ENCODE measurements at places on chromosomes 12 and 14. TPM values are rescaled to one million over a fixed set of nuclear protein-coding genes. Genes with fewer than 3 reads are reported as not detected.

- no peak for DNase-seq
These were observed 550 bp upstream of the RESF1 start for GRCh38 chr12:31958569-31959160.

- no peak for DNase-seq
These were observed 40.9 kb downstream of the DAD1 start for GRCh38 chr14:22547948-22548750.

GRCh38 chr12:12813120-12814101, at the start of gene DDX47:
TSS of gene DDX47 (plus strand) at chr12:12813346. CDS start at chr12:12813368, 22 bp downstream.
- peak; percentile 91 for DNase-seq

- DNase-seq = no peak
These were observed 6.8 kb downstream of the DRAM1 start for GRCh38 chr12:101884174-101884573.

DNA sequence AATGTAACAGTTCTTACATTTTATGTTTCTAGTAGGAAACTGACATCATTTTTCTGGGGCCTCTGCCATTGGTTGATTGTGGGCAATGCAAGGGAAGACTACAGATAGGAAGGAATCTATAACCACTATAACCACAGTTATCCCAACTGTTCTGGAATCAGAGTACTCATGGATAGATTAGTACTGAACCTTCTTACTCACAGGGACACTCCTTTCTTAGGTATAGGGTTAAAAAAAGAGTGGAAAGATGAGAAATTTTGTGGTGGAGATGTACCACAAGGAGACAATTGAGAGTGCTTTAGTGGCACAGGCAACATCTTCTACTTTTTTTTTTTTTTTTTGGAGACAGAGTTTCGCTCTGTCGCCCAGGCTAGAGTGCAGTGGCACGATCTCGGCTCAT, 21.0 kb downstream of the TMEM116 start:
- DNase-seq = no peak

DNA sequence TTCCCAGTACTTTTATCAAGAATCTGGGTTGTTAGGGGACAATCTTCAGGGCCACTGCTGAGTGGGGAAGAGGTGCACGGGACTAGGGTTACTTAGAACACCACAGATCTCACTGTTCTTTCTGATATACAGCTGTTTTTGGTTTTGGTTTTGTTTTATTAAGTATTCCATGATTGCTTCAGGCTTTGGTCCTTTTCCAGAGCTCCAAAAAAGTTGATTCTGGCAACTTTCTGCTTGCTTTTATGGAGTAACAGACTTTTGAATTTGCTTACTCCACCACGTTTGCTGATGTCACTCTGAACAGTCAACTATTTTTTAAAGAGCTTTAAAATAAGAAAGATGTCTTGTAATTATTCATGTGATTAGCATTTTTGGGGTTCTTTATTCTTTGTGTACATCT, 368.1 kb upstream of the FOXG1 start:
- DNase-seq = no peak

DNA sequence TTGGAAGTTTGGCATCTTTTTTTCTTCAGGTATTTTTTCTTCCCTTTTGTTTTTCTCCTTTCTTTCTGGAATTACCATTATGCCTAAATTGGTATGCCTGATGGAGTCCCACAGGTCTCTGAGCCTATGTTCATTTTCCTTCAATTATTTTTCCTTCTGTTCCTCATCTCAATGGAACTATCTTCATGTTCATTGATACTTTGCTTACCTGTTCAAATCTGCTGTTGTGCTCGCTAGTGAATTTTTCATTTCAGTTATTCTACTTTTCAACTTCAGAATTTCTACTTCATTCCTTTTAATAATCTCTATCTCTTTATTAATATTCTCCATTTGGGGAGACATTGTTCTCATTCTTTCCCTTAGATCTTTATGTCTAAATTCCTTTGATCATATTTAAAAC, 15.4 kb upstream of the USP30 start:
- no peak for DNase-seq

DNA sequence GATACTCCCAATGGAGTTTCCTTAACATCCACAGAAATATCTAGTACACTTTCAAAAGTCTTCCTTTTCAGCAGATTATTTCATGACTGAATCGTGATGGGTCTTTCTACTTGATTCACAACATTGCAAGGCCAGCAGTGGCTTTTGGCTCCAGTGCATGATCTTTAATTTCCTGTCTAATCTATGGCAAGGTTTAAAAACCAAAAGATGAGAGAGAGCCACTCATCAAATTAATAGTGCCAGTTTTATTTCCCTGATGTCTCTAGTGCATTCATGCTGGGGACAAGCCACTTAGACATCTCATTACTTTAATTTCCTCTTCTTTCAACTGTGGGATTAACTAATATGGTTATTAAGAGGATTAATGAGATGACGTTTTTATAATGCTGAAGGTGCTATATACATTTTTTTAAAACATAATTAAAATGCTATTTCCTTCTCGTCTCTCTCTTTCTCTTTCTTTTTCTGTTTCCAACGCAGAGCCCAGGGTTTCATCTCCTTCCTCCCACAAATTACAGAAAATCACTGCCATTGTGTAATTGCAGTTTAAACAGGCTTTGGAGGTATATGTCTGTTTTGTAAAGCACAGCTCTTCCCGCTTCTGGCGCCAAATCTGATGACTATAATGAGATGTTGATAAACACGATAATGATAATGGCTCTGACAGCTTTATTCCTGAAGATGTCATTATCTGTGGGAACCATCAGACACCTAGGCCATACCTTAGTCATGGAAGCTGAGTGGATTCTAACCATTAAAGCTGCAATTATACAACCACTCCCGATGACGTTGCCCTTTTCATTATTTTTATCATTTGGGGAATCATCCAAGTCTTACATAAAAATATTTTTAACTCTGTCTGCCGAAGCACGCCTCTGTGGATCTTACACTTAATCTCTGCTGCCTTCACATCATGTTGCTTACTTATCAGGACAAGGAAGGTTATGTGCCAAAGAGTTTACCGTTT, 103.1 kb upstream of the PPM1H start:
- DNase-seq = no peak

DNA sequence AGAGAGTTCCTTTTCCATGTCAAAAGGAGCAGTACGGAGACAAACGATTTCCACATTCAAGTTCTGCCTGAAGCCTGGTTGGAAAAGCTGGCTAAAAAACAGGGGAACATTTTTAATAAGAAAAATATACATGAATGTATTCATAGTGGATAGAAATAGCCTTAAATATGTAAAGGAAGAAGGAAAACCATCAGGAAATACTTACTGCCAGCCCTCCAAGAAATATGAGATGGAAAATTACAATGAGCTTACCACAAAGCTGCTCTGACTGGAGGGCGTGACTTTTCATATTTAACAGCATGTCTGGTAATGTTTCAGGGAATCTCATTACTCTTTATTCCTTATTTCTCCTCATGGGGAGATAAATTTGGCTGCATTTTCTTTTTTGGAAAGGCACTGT, 75.9 kb upstream of the ZDHHC17 start:
- DNase-seq = peak; percentile 21

GRCh38 chr12:54416687-54417603, 2.1 kb downstream of the ITGA5 start:
- no peak for DNase-seq

- DNase-seq = peak; percentile 87
These were observed 85.1 kb downstream of the DIP2B start for GRCh38 chr12:50589650-50590435.

GRCh38 chr12:9364224-9365176, 156.3 kb upstream of the PZP start:
- DNase-seq = peak; percentile 12

- peak; percentile 22 for DNase-seq
These were observed 65.4 kb downstream of the C14orf132 start for GRCh38 chr14:96104469-96105057.

GRCh38 chr12:1421091-1421846, 173.1 kb downstream of the FBXL14 start:
- no peak for DNase-seq

DNA sequence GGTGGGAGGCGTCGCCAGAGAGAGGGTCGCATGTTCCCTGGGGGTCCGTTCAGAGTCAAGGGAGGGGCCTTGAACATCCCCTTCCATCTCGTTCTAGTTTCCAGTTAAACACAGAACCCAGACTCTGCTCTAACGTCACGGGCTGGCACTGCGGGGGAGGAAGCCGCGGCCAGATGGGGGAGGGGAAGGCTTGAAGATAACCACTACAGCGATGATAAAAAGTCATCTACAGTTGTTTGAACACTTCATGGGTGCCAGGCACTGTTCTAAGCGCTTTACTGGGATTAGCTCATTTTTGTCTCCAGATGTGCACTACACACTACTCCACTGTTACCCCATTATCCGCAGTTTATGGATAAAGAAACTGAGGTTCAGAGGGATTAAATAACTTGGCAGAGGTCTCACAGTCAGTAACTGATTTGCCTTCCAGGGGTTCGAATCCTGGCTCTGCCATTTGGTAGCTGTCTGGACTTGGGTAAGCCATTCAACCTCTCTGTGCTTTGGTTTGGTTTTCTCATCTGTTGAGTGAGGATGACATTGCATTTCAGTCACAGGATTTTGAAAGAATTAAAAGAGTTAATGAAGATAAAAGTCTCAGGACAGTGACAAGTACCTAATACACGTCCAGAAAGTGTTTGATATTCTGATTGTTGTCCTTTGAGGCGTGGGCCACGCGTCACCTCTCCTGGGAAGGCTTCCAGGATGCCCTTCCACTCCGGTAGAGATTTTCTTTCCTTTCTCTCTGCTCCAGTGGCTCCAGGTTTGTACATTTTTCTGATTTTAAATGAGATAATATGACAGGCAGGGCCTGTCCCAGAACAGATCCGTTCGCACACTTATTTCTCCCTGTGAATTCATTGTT, 798 bp upstream of the RASAL1 start:
- no peak for DNase-seq

DNA sequence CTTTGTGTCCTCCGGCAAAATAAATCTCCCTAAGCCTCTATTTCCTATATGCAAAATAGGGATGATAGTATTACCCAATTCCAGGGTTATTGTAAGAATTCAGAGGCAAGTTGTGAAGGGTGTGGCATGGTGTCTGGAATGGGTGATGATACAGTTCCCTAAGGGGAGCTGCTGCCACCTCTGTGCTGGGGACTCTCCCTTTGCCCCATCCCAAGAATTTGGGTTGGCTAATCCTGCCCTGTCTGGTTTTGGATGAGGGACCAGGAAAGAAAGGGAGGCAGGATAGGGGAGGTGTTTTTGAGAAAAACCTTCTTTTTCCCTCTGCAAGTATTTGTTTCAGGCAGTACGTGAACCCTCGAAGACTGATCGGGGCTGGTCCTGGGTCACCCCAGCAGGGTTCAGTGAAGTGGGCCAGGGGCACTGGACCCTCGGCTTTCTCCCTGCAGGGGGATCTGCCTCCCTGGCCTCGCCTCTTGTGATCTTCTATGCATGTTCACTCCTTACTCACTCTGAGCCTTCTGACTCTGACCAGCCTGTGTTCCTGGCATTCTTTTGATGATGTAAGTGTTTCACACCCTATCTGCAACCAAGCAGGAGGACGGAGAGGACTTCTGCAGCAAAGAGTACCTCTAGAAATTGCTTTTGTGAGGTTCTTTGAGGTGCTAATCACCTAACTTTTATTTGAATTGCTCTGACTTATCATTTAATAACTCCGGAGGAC, 60.8 kb downstream of the RASSF3 start:
- peak; percentile 32 for DNase-seq

DNA sequence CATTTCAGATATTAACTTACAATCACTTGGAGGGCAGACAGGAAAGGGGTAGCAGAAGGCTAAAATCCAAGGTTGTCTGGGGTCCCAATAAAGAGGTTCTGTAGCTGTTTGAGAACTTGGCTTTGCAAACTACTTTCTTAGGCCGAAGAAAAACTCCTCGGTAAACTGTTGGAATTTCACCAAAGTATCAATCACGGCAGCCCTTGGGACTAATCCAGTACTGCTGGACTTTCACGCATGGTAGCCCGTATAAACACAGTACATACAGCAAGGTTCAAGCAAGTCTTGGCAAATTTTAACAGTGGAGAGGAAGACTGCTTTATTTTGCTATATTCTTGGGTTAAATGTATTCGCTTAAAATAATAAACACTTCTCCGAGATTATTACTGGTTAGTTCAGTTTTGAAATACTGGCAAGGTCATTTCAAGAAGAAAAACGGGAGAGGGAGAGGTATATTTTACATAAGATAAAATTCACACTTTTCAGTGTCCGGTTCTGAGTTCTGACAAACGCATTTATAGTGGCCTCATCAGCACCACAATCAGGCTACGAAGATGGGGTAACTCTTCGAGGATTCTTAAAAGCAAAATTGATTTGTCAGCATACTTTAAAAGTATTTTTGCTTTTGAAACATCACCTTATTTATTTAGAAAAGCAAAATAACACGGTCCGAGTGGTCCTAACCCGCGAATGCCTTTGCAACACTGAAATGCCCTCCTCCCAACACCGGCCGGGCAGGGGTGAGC, 1.3 kb downstream of the SETD3 start:
- no peak for DNase-seq

DNA sequence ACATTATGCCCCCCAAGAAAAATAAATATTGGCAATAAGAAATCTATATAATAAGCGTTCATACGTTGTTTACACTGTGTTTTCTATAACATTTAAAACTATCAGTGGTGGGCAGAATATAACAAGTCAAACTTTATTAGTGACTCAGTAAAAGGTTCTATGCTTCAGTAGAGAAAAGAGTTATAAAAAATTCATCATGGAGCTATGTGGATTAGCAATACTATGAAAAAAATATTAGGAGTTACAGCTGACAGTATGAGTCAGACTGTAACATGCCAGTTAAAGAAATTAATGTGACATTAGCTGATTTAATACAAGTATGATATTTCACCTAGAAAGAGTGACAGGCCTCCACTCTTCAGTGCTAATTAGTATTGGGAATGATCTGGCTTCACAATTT, 125.1 kb upstream of the GARIN6 start:
- DNase-seq = peak; percentile 19

DNA sequence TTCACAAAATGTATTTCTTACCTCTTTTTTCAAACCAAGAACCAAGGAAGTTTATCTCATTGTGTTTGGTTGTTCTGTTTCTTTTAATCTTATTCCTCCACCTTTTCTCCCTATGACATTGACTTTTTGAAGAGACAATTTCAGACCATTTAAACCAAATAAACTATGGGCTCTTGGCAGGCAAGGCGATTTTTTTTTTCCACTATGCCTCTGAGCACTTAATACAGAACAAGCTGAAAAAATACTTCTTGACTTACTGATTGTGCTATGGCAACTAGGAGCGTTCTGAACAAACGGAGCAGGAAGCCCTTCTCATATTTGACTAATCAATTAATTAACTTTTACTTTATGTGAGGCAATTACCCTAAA, 98.0 kb downstream of the ZNF664 start:
- no peak for DNase-seq

- DNase-seq = no peak
These were observed 133.9 kb downstream of the STXBP6 start for GRCh38 chr14:24915958-24916595.

- DNase-seq = no peak
These were observed 148.8 kb downstream of the CEP128 start for GRCh38 chr14:80792771-80793170.

KRT6A gene
- 61.2 TPM for total RNA-seq

CLEC9A gene
- not detected for total RNA-seq

CISTR gene
- not detected for total RNA-seq

SLC15A4 gene
- total RNA-seq = 20.8 TPM

CAPZA3 gene
- not detected for total RNA-seq

PRH2 gene
- total RNA-seq = not detected

ADAM21 gene
- total RNA-seq = 0.80 TPM

SYNE3 gene
- 1.2 TPM for total RNA-seq

PMEL gene
- total RNA-seq = 0.35 TPM

PZP gene
- not detected for total RNA-seq

YEATS4 gene
- 41.3 TPM for total RNA-seq

NR1H4 gene
- total RNA-seq = not detected

TAS2R43 gene
- not detected for total RNA-seq

KRT4 gene
- 20.7 TPM for total RNA-seq

TMCC3 gene
- total RNA-seq = 6.5 TPM
